ENCODE measurements at places on chromosomes 6 and 20. TPM values are rescaled to one million over a fixed set of nuclear protein-coding genes. Genes with fewer than 3 reads are reported as not detected.
A peak's percentile ranks its signal among the peaks of the same experiment; 100 is the strongest.

Gene GID8
- 34.9 TPM for total RNA-seq

Gene C20orf204
- 2.4 TPM for total RNA-seq

Gene TDRD6
- total RNA-seq = not detected

Gene UBD
- 3.1 TPM for total RNA-seq

Gene FERMT1
- not detected for total RNA-seq

- DNase-seq = no peak
Measured at GRCh38 chr6:163892824-163893561, 478.5 kb downstream of the QKI start.

GRCh38 chr6:155377061-155377460 is 62.8 kb upstream of the TFB1M start:
- DNase-seq = no peak

DNA sequence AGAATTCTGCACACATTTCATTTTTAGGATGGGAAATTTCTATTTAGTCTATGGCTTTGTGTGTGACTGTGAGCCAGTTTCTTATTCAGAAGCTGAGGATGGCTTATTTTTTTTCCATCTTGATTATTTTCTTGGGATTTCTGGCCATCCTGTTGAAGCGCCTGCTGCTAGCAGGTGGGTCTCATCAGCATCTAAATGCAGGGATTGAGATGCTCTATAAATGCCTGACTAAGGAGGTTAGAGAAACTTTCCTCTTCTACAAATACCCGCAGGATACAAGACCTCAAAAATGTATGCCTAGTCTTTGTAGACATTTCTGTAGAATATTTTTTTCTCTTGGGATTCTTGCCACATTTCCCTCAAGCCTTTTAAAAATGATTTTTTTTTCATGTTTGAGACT is 138.0 kb upstream of the CCN2 start:
- DNase-seq = no peak

DNA sequence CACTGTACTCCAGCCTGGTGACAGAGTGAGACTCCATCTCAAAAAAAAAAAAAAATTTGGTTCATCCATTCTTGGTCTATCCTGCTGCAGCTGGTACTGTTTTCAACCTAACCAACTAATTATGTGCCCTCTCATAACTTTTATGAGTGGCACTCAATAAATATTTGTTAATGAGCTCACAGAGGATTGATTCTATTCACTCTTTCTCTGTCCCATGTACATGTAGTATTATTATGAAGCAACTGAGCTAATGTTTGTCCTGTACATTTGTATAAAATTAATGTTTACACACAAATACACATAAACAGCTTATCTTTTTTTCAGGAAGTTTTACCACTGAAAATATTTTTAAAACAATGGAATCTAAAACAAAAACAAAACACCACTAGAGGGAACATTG is 10.1 kb downstream of the RIPOR2 start:
- no peak for DNase-seq

GRCh38 chr20:61874421-61875068 is 191.1 kb downstream of the TAF4 start:
- DNase-seq = no peak

- DNase-seq = no peak
Measured at GRCh38 chr6:38514399-38514798, 125.3 kb downstream of the BTBD9 start.

DNA sequence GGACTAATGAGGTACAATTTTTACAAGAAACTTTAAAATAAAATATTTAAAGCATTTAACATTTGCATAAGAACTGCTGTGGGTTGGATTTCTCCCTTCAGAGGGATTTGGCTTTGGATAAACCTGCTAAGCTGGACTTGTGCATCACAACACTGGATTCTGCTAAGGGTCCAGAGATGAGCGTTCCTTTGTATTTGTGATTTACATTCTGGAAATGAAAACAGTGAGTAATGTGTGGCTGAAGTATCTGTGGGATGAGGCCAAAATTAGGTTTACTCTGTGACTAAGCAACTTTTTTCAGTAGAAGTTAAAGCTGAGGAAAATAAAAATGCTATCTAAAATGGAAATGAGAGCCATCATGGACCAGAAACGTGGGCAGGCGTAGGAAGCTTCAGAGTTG is 494.3 kb downstream of the EPM2A start:
- DNase-seq = no peak

DNA sequence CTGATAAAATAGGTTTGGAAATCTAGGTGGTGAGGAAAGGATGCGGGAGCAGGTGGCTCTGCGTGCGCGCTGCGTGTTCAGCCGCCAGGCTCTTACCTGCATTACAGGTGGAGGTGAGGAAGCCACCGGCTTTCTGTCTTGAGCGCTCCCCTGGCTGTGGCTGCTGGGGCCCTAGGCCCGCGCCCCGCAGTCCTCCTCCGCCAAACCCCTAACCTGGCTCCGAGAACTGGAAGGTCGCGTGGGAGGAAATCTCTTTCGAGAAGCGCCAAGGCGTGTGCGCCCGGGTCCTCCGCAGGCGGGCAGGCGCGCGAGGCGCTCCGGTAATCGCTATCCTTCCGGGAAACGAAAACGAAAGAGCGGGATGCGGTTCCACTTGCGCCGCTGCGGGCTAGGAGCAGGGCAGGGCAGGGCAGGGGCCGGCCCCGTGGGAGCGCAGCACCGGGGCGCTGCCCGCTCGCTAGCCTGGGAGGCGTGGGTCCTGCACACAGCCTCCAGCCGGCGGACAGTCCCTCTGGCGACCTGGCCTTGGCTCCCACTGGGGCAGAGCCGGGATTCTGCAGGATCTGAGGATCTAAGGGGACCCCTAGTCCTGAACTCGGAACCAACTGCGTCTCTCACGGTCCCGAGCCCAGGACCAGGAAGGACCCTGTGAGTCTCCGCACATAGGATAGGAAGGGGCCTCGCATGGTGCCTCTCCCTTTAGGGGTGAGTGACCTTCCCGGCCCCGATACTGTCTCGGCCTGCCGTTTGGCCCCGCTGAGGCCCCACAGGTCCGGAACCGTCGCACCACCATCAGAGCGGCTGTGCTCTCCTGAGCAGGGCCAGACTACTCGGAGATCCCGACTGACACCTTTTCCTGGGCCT is at the start of gene ETV7:
Gene ETV7 (minus strand): TSS at position 230 of the 864 bp plus-strand sequence. CDS start 128 bp downstream, at position 102.
- DNase-seq = peak; percentile 90

GRCh38 chr6:95599706-95600105 is 22.4 kb downstream of the MANEA start:
- no peak for DNase-seq

All from natural killer cell treated with Interleukin-12 subunit alpha and Interleukin-12 subunit beta and Interleukin-15 and Interleukin-18, amount 100 ng/mL, for 72 hours (primary cell).